ENCODE measurements at places on chromosomes 7 and 10.

- DNase-seq = no peak
Measured at GRCh38 chr10:119341459-119342301, 134.3 kb downstream of the GRK5 start.

GRCh38 chr7:1859266-1860035, 189.4 kb downstream of the ELFN1 start:
- DNase-seq = no peak

GRCh38 chr10:119634219-119634544, 17.0 kb upstream of the BAG3 start:
- no peak for DNase-seq

- DNase-seq = no peak
Measured at GRCh38 chr7:142615508-142615907, 133.8 kb upstream of the PRSS1 start.

DNA sequence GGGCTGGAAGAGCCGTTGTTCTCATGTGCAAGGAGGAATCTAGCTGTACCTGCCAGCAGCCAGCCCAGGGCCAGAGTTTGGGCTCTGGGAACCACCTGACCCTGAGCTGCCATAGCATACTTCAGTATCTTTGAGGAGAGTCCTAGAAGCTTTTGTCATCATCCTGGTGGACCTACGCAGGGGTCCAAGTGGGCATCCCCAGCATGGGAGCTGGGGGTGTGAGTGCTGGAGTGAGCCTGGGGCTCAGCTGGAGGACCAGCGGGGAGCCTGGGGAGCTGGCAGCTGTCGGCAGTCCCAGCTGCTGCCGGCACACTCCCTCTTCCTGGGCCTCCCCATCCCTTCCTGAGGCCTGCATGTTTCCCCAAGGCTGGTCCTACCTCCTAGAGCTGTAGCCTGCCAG, 32.5 kb downstream of the C10orf105 start:
- no peak for DNase-seq

- DNase-seq = no peak
Measured at GRCh38 chr7:83413424-83413823, 235.5 kb downstream of the SEMA3E start.

DNA sequence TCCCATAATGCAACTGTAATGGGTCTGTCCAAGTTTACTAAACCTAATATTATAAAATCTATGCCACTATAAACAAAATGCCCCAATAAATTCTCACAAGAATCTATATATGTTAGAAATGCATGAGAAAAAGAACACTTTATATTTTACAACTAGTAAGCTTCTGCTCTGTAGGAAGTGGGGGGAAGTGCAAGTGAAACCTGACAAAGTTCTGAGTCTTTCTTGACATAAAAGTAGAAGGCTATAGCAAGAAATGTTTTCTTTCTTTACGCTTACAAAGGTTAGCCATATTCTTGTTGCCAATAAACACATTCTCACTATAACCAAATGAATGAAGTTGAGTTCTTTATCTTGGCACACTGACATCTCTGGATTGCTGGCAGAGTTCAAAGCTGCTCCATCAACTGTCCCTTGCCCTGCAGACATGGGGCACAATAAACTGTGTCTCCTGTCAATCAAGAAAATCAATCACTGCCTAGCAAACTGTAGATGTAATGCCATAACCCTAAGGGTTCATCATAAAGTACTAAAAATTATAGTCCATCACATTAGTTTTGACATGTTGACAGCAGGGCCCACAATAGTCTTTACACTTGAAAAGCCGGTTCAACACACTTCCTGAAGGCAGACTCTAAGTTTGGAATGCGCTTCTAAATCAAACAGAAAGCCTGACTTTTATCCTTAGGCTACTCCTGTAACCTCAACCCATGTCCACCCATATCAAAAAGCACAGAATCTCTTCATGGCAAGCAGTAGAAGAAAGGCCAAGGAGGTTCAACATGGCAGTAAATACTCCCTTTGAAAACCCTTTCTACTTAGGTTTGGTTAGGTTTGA, 58.6 kb downstream of the TPK1 start:
- DNase-seq = no peak

- DNase-seq = peak; percentile 6
Measured at GRCh38 chr7:149195180-149196150, at the start of gene ZNF282. ZNF282 (plus strand) TSS chr7:149195546; CDS start chr7:149195590, 44 bp downstream.

DNA sequence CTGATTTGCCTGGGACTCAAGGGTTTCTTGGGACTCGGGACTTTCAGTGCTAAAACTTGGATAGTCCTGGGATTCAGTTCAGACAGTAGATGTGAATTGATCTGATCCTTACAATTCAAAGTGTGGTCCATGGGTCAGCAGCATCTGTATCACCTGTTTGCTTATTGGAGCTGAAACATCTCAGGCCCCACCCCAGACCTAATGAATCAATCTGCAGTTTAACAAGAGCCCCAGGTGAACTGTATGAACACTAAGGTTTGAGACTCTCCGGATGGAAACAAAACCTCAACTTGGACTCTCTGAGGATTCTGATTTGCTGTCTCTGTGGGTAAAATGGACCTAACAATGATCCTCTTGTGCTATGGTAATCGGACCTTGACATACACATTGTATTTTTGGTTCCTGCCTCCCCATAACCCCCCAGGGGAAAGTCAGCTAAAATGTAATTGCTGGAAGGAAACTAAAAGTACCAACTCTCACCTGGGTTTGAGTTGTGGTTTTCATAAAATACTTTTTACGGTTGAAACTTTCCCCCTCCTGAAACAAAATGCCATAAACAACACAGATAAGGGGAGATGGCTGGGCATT, 11.7 kb downstream of the CYP26A1 start:
- no peak for DNase-seq

GRCh38 chr10:77667426-77668324, 30.1 kb upstream of the KCNMA1 start:
- DNase-seq = no peak

DNA sequence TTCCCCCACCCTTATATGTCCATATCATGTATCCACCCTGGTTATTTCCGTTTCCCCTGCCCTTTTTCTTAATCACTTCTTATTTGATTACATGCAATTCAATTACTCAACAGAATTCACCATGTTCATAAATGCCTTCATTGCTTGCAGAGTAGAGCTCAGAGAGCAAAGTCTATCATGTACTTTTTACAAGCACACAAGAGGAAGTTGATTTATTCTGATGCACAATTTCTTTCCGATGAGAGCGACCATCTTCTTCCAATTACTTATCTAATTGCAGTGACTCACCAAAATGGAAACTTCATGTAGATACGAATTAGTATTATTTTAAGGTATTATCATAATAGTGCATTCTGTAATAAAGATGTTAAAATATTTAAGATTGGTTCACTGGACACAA, 430.5 kb upstream of the KLF6 start:
- DNase-seq = no peak

- DNase-seq = no peak
Measured at GRCh38 chr10:131519723-131520605, 208.4 kb upstream of the TCERG1L start.

GRCh38 chr7:100640517-100641440, 573 bp downstream of the TFR2 start:
- no peak for DNase-seq

GRCh38 chr7:50155755-50156154, 62.7 kb upstream of the ZPBP start:
- no peak for DNase-seq

GRCh38 chr7:41648501-41648900, 54.4 kb downstream of the INHBA start:
- no peak for DNase-seq

- no peak for DNase-seq
Measured at GRCh38 chr7:116356333-116356965, 143.1 kb upstream of the CAV2 start.

DNA sequence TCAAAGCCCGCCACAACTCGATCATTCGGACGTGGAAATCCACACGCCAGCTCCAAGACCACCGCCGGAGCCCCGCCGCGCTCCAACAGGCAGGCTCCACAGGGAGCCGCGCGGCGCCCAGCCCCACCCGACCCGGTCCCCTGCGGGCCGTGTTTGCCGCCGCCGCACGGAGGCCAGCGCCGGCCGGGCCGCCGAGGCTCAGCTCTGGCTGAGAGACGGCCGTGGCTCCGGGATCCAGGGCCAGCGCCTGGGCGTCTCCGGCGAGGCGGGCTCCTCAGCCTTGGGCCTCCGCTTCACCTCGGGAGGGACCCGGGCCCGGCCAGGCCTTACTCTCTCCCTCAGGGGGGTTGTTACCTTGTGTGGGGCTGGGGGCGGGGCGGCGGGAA, 333 bp downstream of the SMNDC1 start:
- DNase-seq = no peak

DNA sequence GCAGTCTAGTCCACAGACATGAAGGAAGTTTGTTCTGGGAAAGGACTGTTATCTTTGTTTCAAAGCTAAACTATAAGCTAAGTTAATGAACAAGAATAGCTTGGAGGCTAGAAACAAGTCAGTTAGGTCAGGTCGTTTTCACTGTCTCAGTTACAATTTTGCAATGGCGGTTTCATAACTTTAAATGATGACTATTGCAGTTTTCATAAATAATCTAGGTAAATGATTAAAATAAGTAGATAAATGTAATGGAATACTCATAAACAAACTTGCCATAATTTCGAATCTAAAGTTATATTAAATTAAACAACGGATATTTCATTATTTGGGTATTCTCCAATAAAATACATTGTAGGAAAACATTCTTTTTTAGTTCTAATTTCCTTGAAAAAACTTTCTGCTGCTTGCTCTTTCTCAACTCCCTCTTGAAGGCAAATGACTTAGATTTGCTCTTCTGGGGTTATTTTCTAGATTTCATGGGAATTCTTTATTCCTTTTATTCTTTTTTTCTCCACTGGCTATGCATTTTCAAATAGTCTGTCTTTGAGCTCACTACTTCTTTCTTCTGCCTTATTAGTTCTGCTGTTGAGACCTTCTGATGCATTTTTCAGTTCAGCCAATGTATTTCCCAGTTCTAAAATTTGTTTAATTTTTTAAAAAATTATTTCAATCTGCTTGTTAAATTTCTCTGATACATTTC, 103.8 kb upstream of the APBB1IP start:
- no peak for DNase-seq

- DNase-seq = no peak
Measured at GRCh38 chr10:99788598-99789256, 6.3 kb downstream of the ABCC2 start.

DNA sequence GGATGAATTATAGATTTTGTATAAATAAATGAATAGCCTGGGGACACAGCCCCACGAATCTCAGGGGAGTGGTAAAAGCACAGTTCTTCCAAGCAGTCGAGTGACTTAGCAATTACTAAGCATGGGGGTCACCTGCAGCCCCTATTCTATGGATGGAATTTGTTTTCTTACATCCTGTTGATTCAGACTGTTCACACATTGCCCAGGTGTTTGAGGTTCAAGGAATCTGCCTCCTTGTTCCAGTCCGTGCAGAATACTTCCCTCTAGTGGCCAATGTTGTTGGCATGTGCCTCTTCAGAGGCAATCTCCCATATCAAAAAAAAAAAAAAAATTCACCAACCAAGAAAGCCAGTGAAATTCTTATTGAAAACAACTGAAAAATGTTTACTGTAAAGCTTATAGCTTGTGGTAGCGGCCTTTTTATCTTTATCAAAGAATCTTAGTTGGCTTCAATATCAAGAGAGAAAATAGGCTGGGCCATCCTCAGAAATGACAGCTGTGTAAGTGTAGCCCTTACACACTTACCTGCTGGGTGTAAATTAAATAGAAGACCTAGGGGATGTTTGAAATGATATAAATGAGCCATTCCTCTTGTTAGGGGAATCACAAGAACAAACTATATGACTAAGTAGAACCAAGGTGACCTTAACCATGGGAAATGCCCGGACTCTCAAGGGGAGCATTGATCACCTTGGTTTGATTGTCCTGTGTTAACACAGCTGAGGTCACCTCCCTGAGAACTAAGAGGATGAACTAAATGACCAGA, 7.8 kb downstream of the LIPM start:
- no peak for DNase-seq

DNA sequence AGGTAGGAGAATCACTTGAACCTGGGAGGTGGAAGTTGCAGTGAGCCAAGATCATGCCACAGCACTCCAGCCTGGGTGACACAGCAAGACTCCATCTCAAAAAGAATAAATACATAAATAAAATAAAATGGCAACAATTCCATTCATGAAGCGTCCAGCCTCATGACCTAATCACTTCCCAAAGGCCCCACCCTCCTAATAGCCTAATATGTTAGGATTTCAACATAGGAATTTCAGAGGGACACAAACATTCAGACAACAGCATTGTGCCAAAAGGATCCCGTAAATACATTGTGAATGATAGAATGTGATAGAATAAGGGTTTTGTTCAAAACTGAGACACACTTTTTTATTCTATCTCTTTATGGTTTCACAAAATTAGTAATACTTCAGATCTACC, 90.3 kb downstream of the FAM107B start:
- no peak for DNase-seq

DNA sequence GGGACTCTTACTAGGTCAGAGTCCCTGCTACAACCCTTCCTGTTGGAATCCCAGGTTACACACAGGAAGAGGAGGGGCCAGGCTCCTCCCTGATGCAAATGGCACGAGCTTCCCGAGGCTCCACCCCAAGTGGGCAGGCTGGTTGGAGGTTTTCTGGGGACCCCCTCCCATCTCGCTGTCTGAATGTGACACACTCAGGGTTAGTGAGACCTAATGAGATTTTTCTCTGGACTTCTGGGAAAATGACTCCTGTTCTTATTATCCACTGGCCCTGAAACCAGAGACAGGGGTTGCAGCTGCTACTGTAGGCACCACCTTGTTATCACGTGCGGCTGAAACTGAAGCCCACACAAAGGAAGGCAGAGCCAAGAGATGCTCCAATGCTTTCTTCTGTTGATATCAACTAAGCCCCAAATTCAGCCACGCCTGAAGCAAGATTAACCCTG, 103.3 kb downstream of the FAM107B start:
- DNase-seq = no peak

- DNase-seq = no peak
Measured at GRCh38 chr10:62243647-62243997, 25.0 kb downstream of the RTKN2 start.
